ENCODE measurements at places on chromosomes 7 and 10. TPM values are rescaled to one million over a fixed set of nuclear protein-coding genes. Genes with fewer than 3 reads are reported as not detected.

The GPR26 gene
- polyA plus RNA-seq: not detected

The RAB11FIP2 gene
- polyA plus RNA-seq: 4.2 TPM

The TLX1 gene
- 0.02 TPM for polyA plus RNA-seq

The HECTD2 gene
- polyA plus RNA-seq: 5.6 TPM

The SLC26A3 gene
- polyA plus RNA-seq: 0.11 TPM
